OCI-LY7 (cell line): ENCODE measurements at places on chromosomes 13 and 19. TPM values are rescaled to one million over a fixed set of nuclear protein-coding genes. Genes with fewer than 3 reads are reported as not detected.

- no peak for DNase-seq
Measured at GRCh38 chr13:27704681-27705080, 83.0 kb downstream of the POLR1D start.

Gene CNMD
- not detected in 2 replicates for total RNA-seq

Gene CRB3
- 2.3 and 2.9 TPM in 2 replicates for total RNA-seq

GRCh38 chr13:27161423-27161822 is 10.2 kb downstream of the USP12 start:
- no peak for DNase-seq

GRCh38 chr19:737591-738093 is 13.3 kb upstream of the MISP start:
- DNase-seq: peak; percentile 53

Gene ZNF429
- total RNA-seq: 24.6 and 30.7 TPM in 2 replicates

- DNase-seq: peak; percentile 76
Measured at GRCh38 chr13:41622432-41623429, 165.4 kb downstream of the RGCC start.

DNA sequence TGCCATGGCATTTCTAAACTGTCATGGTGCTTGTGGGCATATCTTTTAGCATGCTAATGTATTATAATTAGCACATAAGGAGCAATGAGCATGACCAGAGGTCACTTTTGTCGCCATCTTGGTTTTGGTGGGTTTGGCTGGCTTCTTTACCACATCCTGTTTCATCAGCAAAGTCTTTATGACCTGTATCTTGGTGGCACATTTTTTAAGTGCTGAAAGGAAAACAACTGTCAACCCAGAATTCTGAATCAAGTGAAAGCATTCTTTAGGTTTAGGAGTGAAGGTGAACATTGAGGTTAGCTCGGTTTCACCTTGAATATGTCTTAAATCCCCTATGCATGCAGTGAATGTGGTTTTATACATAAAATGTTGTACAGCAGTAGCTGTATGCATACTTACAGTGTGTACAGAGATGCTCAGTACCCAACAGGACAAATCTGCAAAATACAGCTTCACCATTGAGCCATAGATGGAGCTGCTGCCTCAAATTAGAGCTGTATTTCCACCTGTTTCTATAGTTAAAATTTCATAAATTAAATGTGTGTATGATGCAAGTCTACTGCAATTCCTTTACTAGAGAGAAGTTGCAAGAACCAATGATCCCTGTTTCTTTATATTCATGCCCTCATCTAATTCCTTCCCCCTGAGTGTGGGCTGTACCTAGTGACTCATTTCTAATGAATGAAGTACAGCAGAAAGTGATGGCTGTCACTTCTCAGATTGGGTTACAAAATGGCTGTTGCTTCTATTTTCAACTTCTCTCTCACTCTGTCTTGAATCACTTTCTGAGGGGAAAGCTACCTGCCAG is 25.2 kb upstream of the IGSF23 start:
- no peak for DNase-seq

Gene OR7C1
- total RNA-seq: not detected in 2 replicates

GRCh38 chr19:45125975-45126493 is 33.1 kb downstream of the PPP1R37 start:
- peak; percentile 74 for DNase-seq

DNA sequence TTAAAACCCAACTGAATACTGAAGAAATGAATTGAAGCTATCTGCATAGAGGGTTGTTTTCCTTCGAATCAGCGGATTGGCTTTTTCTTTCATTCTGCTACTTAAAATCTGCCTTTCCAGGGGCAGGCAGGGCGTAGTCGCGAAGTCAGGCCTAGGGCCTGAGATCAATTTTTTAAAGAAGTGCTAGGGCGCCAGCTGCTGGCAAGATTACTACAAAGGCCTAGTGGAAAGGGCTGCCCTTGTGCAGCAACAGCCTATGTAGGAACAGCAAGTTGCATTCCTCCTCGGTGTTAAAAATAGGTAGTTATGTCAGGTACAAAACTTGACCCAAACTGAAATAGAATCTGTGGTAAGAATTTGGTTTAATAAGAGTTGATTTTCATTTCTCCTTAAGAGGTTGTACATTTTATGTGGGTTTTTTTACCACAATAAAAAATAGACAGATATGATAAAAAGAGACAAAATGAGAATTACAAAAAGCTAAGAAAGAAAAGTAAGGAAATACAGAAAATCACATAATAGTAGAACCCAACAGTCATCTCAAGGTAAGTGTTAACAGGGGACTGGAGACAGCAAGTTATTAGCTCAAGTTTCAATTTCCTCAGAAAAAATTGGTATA is 9.5 kb upstream of the URAD start:
- DNase-seq: peak; percentile 66

- no peak for DNase-seq
Measured at GRCh38 chr13:29654384-29654783, 58.9 kb upstream of the SLC7A1 start.

Gene AZU1
- total RNA-seq: not detected in 2 replicates

- no peak for DNase-seq
Measured at GRCh38 chr13:24605923-24606372, 74.3 kb upstream of the ATP12A start.

Gene PINLYP
- 0.40 and 0.81 TPM in 2 replicates for total RNA-seq

DNA sequence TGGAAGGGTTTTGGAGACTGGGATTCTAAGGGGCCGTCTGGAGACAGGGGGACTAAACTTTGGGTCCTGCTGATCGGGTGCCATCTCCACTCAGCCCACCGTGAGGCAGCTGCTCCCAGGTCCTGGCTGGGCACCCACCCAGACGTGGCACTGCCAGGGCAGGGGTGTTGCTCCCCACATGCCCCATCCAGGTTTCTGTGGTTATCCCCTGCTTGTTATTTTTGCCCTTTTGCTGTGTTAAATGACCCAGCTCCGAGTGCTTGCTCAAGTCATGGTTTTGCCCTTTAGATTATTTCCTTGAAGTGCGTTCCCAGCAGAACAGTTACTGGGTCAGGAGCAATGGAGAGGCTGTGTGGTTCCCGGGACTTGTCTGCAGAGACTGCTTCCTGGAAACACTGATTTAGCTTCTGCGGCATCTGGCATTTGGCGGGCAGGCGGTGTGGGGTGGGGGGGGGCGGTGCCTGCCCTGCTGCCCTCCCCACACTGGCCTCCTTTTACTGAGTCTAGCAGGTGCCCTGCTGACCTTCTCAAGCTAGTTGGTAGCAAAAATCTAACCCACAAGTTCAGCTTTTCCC is 1.9 kb downstream of the RAB11B start:
- DNase-seq: no peak

GRCh38 chr13:79631051-79631659 is 150.2 kb downstream of the NDFIP2 start:
- no peak for DNase-seq

GRCh38 chr19:10228920-10229319 is 2.2 kb downstream of the S1PR2 start:
- peak; percentile 80 for DNase-seq

DNA sequence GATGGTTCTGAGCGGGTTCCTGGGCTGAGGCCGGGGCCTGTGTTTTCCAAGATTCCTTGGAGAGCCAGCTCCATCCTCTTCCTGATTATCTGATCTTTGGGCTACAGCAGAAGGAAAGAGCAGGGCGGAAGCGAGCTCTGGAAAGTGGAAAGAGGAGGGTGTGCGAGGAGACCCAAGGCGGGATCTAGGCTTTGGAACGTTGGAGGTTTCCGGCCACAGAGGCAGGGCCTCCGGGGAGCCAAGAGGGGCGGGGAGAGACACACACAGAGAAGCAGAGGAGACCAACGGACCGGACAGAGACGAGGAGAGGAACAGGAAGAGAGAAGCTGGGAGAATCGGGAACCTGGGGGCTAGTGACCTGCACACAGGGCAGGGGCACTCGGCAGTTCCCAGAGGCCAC is at the start of gene CLEC11A:
Gene CLEC11A (plus strand): TSS at position 296 of the 400 bp plus-strand sequence. CDS start 162 bp downstream, outside the sequence.
- no peak for DNase-seq

Gene SHANK1
- total RNA-seq: 10.7 and 13.1 TPM in 2 replicates

DNA sequence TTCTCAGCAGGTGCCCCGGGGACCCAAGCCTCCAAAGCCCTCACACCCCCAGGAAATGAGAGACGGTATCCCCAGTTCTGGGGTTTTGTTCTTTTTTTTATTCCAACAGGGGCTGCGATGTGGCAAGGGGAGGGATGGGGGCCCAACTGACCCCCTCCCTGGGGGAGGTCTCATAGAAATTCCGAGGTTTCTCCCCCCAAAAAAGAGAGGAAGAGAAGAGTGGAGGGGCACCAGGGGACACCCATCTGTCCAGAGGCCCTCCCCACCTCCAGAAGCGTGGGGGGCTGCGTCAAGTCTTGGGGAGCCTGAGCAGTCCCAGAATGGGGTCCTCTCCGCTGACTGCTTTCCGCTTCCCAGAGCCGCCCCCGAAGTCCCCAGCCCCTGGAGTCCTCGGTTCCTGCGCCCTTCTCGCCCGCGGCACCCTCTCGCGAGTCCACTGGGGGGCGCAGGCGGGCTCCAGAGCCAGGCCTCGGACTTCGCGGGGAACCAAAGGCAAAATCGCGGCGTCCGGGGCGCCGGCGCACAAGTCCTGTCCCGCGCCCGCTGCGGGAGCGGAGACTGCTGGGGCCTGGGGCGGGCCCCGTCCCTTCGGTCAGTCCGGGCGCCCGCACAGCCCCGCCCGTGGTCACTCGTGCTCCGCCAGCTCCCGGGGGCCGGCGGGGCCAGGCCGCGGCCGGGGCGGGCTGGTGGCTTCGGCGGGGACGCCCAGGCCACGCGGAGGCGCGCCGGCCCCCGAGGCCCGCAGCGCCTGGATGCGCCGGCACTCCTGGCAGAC is 4.4 kb upstream of the ATP1A3 start:
- peak; percentile 74 for DNase-seq

Gene SPACA6
- 2.5 and 5.1 TPM in 2 replicates for total RNA-seq

DNA sequence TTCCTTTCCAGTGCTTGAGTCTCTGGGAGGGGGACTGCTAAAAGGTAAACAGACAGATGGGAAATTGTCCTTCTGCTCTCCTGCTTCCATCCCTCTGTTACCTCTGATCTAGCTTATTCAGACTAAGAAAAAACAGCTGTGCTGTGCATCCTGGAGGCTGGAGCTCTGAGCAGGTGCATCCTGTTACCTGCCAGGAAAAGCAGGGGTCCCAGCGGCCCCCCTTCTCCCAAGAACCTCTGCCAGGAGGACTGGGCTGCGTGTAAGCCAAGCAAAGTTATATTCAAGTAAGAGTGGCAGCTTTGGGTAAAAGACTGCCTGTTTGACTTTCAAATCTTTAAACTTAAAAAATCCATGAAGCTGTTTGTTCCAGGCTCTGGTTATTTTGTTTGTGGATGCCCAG is 75.1 kb downstream of the C13orf42 start:
- no peak for DNase-seq

Gene BLVRB
- total RNA-seq: 40.3 and 45.0 TPM in 2 replicates

GRCh38 chr13:76696370-76696769 is 189.8 kb downstream of the KCTD12 start:
- DNase-seq: no peak

GRCh38 chr13:97072297-97072696 is 78.0 kb upstream of the OXGR1 start:
- DNase-seq: no peak

Gene KLF2
- total RNA-seq: 6.2 and 8.2 TPM in 2 replicates

- DNase-seq: no peak
Measured at GRCh38 chr19:48991873-48992580, 1.1 kb downstream of the GYS1 start.

GRCh38 chr19:2575734-2576481 is 100.0 kb downstream of the GADD45B start:
- DNase-seq: no peak

DNA sequence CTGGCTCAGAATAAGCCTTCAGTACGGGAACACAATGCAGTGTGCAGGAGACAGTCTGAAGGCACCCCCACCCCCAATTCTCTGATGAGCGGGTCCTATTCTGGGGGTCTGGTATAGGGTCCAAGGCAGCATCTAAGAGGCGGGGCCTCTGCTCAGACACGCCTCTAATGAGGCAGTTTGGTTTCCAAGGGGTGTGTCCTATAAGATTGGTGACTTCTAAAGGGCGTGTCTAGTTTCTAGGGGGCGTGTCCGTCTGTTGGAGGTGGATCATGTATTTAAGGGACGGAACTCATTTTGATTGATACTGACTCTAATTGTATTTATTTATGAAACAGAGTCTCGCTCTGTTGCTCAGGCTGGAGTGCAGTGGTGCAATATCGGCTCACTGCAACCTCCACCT is 8.7 kb downstream of the FIZ1 start:
- DNase-seq: peak; percentile 44

Gene CLIP3
- 2.4 and 2.6 TPM in 2 replicates for total RNA-seq

Gene FAM124A
- 0.44 and 0.48 TPM in 2 replicates for total RNA-seq

DNA sequence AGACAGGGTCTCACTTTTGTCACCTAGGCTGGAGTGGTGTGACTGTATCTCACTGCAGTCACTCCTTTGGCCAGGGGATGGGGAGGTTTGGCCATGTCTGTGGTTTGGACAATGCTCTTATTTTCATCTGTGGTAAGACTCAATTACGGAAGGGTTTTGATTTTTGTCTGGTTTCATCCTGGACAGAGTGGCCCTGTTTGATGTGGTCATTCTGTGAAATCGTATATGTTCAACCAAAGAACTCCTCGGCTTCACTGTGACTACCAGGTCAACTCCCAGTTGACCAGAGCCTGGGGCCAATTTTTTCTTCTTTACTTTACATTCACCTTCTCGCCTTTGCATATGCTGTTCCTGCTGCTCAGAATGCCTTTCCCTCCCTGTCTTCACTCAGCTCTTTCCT is 6.8 kb upstream of the CCDC124 start:
- DNase-seq: no peak

DNA sequence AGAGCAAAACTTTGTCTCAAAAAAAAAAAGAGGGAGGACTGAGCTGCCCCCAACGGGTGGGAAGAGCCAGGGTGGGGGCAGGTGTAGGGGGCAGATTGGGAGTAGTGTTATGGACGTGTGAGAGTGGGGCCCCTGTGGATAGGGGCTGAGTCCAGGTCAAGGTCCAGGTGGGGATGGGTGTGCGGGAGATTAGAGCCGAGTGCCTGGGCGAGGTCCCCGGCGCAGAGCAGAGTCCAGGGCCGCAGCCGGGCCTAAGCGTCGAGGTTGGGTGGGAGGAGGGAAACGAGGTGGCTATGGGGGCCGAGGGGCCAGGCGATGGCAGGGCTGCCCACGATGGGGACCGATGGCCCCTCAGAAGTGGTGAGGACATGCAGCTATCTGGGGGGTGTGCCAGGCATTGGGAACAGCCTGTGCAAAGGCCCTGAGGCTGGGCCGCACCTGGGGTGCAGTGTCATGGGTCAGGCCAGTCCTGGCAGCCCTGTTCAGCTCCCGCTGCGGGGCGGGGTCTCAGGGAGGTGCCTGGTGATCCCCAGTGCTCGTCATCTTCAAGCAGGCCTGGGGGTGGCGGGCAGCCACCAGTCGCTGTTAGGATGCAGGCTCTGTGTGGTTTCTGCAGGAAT is 12.3 kb upstream of the MISP start:
- no peak for DNase-seq

GRCh38 chr13:63595811-63596210 is 2180.2 kb upstream of the PCDH20 start:
- no peak for DNase-seq

Gene PET100
- total RNA-seq: 111 and 118 TPM in 2 replicates

GRCh38 chr13:76894401-76895110 is 8.4 kb upstream of the KCTD12 start:
- no peak for DNase-seq

DNA sequence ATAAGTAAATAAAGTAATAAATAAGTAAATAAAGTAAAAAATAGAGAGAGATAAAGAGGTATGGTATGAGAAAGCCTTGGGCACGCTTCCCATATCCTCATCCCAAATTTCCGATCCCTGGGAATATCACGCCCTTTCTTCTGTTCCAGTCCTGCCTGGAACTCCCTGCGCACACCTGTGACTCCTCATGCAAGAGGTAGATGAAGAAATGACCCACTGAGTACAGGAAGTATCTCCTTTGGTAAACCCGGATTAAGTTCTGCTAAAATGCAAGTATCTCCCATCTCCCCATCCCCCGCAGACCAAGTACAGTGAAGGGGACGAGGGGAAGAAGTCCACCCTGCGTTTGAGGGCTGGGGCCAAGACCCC is 399 bp upstream of the ZNF136 start:
- no peak for DNase-seq

- peak; percentile 19 for DNase-seq
Measured at GRCh38 chr19:49415102-49415809, 8.0 kb downstream of the PTH2 start.
